Activated T-helper 2 cell treated with anti-CD3 and anti-CD28 coated beads, Interferon-gamma antibody, Interleukin-2, Interleukin-4, amounts not matched to agents 10 μg/mL and 5 μg/mL and 100 μg/mL, durations not matched to agents 14 hours and 24 hours and 36 hours (primary cell): ENCODE measurements at places on chromosomes 12 and 14. TPM values are rescaled to one million over a fixed set of nuclear protein-coding genes. Genes with fewer than 3 reads are reported as not detected.

DNA sequence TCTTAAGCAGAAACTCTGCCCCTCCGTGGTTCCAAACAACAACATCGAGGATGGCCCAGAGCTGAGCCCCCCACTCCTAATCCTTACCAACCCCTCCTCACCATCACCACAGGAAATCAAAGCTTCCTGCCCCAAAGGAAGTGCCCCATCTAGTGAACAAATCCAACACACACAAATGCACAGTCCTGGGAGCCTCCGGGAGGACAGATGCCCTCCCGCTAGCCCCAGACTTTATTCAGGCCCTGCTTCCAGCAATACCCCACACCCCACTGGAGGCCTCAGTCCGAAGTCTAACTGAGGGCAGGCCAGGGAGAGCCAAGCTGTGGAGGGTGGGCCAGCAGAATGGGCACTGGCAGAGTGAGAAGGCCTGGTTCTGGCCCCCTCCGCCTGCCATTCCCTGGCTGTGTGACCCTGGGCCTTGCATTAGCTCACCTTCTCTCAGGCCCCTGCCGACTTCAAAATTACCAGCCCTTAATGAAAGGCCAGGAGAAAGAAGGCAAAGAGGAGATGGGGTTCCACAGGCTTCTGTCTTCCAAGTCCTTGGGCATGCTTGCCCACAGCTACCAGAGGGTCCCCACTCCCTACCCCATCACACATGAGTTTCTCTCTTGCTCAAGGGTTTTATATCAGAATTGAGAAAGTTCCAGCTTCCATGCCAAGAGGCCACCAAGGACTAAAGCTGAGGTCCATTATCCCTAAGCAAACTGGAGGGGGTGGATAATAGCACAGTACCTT, 2.3 kb downstream of the HDAC7 start:
- peak overlapping the region; percentile 84 for H3K4me3 ChIP-seq
- peak overlapping the region; percentile 100 for H3K27ac ChIP-seq
- no peak for DNase-seq
- peaks cover 60% of the 10 kb centered on the region for H3K4me1 ChIP-seq
- H3K36me3 ChIP-seq: peaks cover 64% of the 10 kb centered on the region
- H3K27me3 ChIP-seq: no peaks in the 10 kb centered on the region

NEMF gene
- 75.0 and 81.0 TPM in 2 replicates for total RNA-seq

DBX2 gene
- total RNA-seq: not detected in 2 replicates

CIT gene
- 52.6 and 53.5 TPM in 2 replicates for total RNA-seq

DNA sequence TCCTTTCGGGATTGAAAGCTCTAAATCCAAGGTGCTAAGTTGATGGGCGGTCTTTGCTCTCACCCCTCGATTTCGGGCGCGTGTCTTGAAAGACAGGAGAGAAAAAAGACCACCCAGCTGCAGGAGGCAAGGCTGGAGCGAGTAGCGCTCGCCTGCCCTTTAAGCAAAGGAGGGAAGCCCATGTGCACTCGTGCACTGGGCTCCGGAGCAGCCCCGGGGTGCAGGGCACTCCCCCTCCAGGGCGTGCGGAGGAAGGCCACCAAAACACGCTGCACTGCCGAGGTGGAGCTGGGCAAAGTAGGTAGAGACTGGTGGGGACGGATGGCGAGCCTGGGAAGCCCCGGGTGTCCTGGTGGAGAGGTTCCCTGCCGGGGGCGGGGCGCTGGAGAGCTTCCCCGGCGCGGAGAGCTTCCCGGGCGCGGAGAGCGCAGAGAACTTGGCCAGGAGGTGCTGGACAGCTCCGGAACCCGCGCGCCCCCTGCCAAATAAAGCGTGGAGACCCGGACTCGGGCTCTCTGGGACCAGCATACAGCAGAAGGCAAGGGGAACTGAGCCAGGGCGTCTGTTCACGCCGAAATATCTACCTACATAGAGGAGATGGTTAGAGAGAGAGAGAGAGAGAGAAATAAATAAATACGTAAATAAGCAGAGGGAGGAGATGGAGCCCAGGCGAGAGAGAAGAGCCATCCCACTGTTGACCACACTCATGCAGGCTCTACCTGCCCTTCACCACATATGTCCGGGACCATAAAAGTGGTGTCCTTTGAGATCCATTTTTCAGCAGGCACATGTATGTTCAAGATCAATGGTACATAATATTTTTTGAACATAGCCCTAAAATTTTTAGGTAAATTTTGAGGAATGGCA, 662 bp upstream of the NELL2 start:
- peak; percentile 19 for DNase-seq
- H3K36me3 ChIP-seq: no peaks in the 10 kb centered on the region
- H3K4me3 ChIP-seq: peak overlapping the region; percentile 93
- peaks cover 23% of the 10 kb centered on the region for H3K4me1 ChIP-seq
- H3K27ac ChIP-seq: no peak overlapping the region
- H3K27me3 ChIP-seq: peaks cover 39% of the 10 kb centered on the region

GRCh38 chr14:51370758-51371386, 130.8 kb downstream of the TMX1 start:
- no peaks in the 10 kb centered on the region for H3K4me1 ChIP-seq
- H3K36me3 ChIP-seq: no peaks in the 10 kb centered on the region
- DNase-seq: no peak
- peaks cover 6% of the 10 kb centered on the region for H3K27me3 ChIP-seq

GYS2 gene
- 0.07 and 0.14 TPM in 2 replicates for total RNA-seq

KRT79 gene
- total RNA-seq: not detected in 2 replicates

- H3K27ac ChIP-seq: no peak overlapping the region
- H3K36me3 ChIP-seq: no peaks in the 10 kb centered on the region
Measured at GRCh38 chr12:52534482-52534881, 14.3 kb upstream of the KRT5 start.

- no peak overlapping the region for H3K4me3 ChIP-seq
- DNase-seq: no peak
- no peaks in the 10 kb centered on the region for H3K36me3 ChIP-seq
- no peaks in the 10 kb centered on the region for H3K27me3 ChIP-seq
- H3K27ac ChIP-seq: no peak overlapping the region
Measured at GRCh38 chr12:33588725-33589405, 149.2 kb upstream of the SYT10 start.

KRT6C gene
- not detected in 2 replicates for total RNA-seq

DNA sequence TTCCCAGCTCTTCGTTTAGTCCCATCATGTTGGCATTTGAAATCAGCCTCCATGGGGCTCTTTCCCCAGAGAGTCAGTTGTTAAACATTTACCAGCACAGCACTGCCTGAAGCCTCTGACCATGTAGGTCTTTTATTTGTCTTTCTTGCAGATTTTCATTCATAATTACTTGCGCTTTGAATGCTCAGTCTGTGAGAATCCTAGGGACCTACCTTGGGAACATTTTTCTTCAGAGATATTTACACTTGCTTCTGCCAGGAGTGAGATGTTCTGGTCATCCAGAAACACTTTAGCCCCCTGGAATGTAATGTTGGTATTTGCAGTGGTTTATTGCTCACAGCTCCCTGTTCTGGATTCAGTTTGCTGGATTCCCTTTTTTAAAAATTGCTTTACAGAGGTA, 41.7 kb downstream of the RPH3A start:
- no peak overlapping the region for H3K27ac ChIP-seq
- no peaks in the 10 kb centered on the region for H3K36me3 ChIP-seq
- H3K27me3 ChIP-seq: peaks cover 24% of the 10 kb centered on the region
- H3K4me1 ChIP-seq: no peaks in the 10 kb centered on the region
- H3K4me3 ChIP-seq: no peak overlapping the region
- DNase-seq: no peak

GRCh38 chr12:124153392-124153791, 141.5 kb upstream of the RFLNA start:
- H3K27me3 ChIP-seq: no peaks in the 10 kb centered on the region
- no peak overlapping the region for H3K27ac ChIP-seq
- no peaks in the 10 kb centered on the region for H3K36me3 ChIP-seq
- no peak overlapping the region for H3K4me3 ChIP-seq
- no peak for DNase-seq
- no peaks in the 10 kb centered on the region for H3K4me1 ChIP-seq

DNA sequence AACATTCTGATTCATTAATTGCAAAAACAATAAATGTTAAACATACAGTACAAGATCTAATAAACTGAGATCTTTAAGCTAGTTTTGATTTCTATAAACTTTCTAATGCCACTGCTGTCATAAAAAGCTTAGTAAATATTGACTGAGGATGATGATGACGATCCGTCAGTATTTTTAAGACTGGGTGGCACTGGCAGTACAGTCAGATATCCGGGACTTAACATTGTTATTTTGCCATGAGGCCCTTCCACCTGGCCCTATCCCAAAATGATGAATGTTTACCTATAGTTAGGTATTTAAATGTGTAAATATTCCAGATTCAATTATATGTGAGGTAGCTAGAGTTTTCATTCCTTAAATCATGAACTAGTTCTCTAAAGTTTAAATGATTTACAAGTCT, 158.5 kb downstream of the FOXA1 start:
- H3K27me3 ChIP-seq: no peaks in the 10 kb centered on the region
- H3K4me1 ChIP-seq: no peaks in the 10 kb centered on the region
- no peak overlapping the region for H3K27ac ChIP-seq
- DNase-seq: no peak

CPSF2 gene
- total RNA-seq: 101 and 104 TPM in 2 replicates

APOLD1 gene
- 5.3 and 6.0 TPM in 2 replicates for total RNA-seq

GRCh38 chr14:96629082-96629481, 126.9 kb downstream of the PAPOLA start:
- H3K27ac ChIP-seq: no peak overlapping the region
- DNase-seq: no peak
- no peaks in the 10 kb centered on the region for H3K27me3 ChIP-seq
- H3K4me3 ChIP-seq: no peak overlapping the region
- H3K36me3 ChIP-seq: no peaks in the 10 kb centered on the region
- no peaks in the 10 kb centered on the region for H3K4me1 ChIP-seq

IGF1 gene
- total RNA-seq: 1.6 and 2.0 TPM in 2 replicates

RNASE2 gene
- not detected in 2 replicates for total RNA-seq

OR6C76 gene
- not detected in 2 replicates for total RNA-seq

GRCh38 chr14:64723691-64724577, 19.7 kb downstream of the PLEKHG3 start:
- H3K27ac ChIP-seq: no peak overlapping the region
- H3K36me3 ChIP-seq: no peaks in the 10 kb centered on the region
- DNase-seq: no peak
- H3K4me1 ChIP-seq: peaks cover 33% of the 10 kb centered on the region
- no peak overlapping the region for H3K4me3 ChIP-seq

GRCh38 chr12:2794191-2794735, 507 bp upstream of the FKBP4 start:
- H3K4me3 ChIP-seq: peak overlapping the region; percentile 73
- H3K27ac ChIP-seq: no peak overlapping the region
- DNase-seq: no peak
- H3K4me1 ChIP-seq: peaks cover 13% of the 10 kb centered on the region
- H3K36me3 ChIP-seq: peaks cover 33% of the 10 kb centered on the region

LMNTD1 gene
- not detected in 2 replicates for total RNA-seq

DNA sequence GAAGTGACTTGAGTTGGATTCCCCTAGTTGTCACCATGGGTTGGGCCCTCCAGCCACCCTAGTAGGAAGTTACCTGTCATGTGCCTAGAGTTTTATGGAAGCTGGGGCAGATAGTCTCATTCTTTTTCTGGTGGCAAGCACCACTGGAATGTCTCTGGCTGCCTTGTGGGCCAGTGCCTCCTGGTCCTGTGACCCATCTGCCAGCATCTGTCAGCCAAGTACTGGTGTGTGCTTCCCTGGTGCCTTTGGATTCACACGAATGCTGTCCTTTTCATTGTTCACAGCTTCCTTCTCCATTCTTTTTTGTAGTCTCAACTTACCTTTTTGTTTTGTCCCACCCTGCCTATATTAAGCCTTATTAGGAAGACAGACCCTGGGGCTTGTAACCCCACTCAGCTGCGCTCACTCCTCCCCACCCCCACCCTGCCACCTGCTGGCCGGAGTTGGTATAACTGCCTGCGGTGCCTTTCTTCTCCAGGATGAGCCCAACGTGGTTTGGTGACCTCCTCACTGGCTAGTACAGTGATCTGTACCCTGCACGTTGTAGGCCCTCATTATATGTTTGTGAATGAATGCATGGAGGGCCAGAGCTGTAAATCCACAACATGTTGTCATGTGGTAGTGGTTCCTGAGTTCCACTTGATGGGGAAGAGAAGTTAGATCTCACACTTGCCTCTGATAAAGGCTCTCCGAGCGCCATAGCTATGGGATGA, 125.7 kb downstream of the TSPAN9 start:
- DNase-seq: no peak
- H3K4me1 ChIP-seq: no peaks in the 10 kb centered on the region
- no peak overlapping the region for H3K4me3 ChIP-seq
- no peaks in the 10 kb centered on the region for H3K36me3 ChIP-seq

- H3K27me3 ChIP-seq: no peaks in the 10 kb centered on the region
- H3K4me3 ChIP-seq: no peak overlapping the region
- no peak overlapping the region for H3K27ac ChIP-seq
- DNase-seq: no peak
Measured at GRCh38 chr12:108833757-108834472, 23.5 kb downstream of the SSH1 start.
